A673 (cell line): ENCODE measurements at places on chromosomes 6 and 20. TPM values are rescaled to one million over a fixed set of nuclear protein-coding genes. Genes with fewer than 3 reads are reported as not detected.

DNA sequence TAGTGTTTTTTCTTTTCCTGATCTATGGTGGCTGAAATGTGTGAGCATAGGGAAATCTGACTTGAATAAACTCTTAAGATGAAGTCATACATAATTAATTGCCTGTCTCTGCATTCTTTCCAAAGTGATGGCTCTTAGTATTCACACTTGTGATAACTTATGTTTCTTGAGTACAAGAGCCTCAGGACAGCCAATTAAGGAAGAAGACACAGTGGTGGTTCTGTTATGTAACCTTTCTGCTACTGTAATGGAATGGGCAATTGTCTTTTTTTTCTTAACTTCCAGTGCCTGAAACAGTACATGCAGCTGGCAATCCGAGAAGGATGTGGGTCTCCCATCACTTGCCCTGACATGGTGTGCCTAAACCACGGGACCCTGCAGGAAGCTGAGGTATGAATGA lies 40.1 kb downstream of the RNF144B start:
- DNase-seq: no peak
- H3K27ac ChIP-seq: no peak overlapping the region
- H3K27me3 ChIP-seq: no peaks in the 10 kb centered on the region
- H3K4me3 ChIP-seq: no peak overlapping the region
- H3K36me3 ChIP-seq: no peaks in the 10 kb centered on the region

- peaks cover 7% of the 10 kb centered on the region for H3K27me3 ChIP-seq
- H3K4me1 ChIP-seq: no peaks in the 10 kb centered on the region
- H3K4me3 ChIP-seq: no peak overlapping the region
- peak; percentile 6 for DNase-seq
- no peak overlapping the region for H3K27ac ChIP-seq
These were observed 182.7 kb downstream of the PHACTR1 start for GRCh38 chr6:12899046-12899833.

DNA sequence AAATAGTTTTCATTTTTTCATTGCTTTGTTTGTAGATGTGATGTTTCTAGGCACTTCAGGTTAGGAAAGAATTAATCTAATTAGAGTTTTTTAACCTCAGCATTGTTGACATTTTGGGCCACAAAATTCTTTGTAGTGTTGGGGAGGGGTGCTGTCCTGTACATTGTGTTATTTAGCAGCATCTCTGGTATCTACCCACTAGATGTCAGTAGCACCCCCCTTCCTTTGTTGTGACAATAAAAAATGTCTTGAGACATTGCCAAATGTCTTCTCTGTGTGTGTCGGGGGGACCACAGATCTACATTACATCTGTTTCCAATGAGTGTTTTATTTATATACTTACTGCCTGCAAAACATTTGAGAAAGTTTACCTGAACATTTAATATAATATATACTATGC lies 45.6 kb downstream of the EYA4 start:
- no peaks in the 10 kb centered on the region for H3K27me3 ChIP-seq
- no peaks in the 10 kb centered on the region for H3K36me3 ChIP-seq
- DNase-seq: peak; percentile 80
- peaks cover 5% of the 10 kb centered on the region for H3K4me1 ChIP-seq

DNA sequence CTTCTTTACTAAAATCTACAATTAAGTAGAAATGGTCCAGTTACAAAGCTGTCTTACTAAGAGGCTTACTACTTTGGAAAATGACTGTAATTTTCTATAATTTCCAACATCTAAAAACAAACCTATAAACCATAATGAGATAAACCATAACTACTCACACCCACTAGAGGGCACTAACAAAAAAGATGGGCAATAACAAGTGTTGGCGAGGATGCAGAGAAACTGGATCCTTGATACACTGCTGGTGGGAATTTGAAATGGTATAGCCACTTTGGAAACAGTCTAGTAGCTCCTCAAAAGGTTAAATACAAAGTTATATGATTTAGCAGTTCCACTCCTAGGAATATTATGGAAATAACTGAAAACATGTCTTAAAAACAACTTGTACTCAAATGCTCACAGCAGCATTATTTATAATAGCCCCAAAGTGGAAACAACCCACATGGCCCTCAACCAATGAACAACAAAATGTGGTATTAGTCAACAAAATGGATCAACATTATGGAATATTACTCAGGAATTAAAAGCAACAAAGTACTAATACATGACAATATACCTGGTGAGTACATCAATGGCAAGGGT lies 50.6 kb downstream of the GJA10 start:
- DNase-seq: peak; percentile 47
- H3K4me1 ChIP-seq: no peaks in the 10 kb centered on the region
- no peaks in the 10 kb centered on the region for H3K36me3 ChIP-seq

- H3K4me3 ChIP-seq: peak overlapping the region; percentile 41
- H3K27ac ChIP-seq: peak overlapping the region; percentile 79
- no peaks in the 10 kb centered on the region for H3K36me3 ChIP-seq
- H3K27me3 ChIP-seq: no peaks in the 10 kb centered on the region
- DNase-seq: peak; percentile 60
These were observed 50.0 kb upstream of the DST start for GRCh38 chr6:56692523-56693245.

DNA sequence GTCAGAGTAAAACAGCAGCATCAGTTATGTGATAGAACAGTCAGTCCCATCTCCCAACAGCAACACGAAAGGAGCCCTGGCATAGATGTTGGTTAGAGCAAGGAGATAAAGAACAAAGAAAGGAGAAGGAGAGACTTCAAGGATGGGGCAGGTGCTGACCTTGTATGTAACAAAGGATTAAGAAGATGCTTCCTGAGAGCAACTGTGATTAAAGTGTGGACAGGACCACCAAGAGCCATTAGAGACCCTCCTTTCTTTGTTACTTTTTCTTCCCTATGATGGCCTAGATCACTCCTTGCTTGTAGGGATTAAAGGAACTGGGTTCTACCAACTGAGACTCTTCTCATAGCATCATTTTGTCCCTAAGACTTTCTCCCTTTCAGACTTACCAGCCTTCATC lies 75.2 kb upstream of the GPR6 start:
- H3K27ac ChIP-seq: no peak overlapping the region
- H3K27me3 ChIP-seq: peaks cover 14% of the 10 kb centered on the region
- H3K36me3 ChIP-seq: no peaks in the 10 kb centered on the region
- H3K4me1 ChIP-seq: no peaks in the 10 kb centered on the region
- no peak for DNase-seq

DNA sequence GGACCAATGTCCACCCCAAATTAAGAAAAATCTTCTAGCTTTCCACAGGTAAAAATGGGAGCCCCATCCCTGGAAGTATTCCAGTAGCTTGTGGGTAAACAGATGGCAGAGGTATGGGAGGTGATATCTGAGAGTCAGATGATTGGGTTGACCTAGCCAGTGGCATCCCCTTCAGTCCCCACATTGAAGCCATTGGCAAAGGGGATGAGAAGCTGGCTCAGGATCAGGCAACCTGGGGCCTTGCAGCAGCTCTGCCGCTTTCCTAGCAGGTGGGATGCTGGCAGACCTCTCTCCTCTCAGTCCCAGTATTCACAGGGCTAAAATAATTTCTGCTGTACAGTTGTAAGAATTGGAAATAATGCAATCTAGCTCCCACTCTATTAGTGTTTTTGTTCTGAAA lies 108.9 kb upstream of the KCNG1 start:
- H3K27me3 ChIP-seq: no peaks in the 10 kb centered on the region
- no peak overlapping the region for H3K27ac ChIP-seq
- no peaks in the 10 kb centered on the region for H3K36me3 ChIP-seq
- H3K4me3 ChIP-seq: no peak overlapping the region
- no peaks in the 10 kb centered on the region for H3K4me1 ChIP-seq
- no peak for DNase-seq

GRCh38 chr6:52377538-52378221 lies 15.7 kb downstream of the PAQR8 start:
- no peaks in the 10 kb centered on the region for H3K27me3 ChIP-seq
- H3K4me1 ChIP-seq: no peaks in the 10 kb centered on the region
- no peak for DNase-seq
- H3K27ac ChIP-seq: no peak overlapping the region
- H3K36me3 ChIP-seq: no peaks in the 10 kb centered on the region

DNA sequence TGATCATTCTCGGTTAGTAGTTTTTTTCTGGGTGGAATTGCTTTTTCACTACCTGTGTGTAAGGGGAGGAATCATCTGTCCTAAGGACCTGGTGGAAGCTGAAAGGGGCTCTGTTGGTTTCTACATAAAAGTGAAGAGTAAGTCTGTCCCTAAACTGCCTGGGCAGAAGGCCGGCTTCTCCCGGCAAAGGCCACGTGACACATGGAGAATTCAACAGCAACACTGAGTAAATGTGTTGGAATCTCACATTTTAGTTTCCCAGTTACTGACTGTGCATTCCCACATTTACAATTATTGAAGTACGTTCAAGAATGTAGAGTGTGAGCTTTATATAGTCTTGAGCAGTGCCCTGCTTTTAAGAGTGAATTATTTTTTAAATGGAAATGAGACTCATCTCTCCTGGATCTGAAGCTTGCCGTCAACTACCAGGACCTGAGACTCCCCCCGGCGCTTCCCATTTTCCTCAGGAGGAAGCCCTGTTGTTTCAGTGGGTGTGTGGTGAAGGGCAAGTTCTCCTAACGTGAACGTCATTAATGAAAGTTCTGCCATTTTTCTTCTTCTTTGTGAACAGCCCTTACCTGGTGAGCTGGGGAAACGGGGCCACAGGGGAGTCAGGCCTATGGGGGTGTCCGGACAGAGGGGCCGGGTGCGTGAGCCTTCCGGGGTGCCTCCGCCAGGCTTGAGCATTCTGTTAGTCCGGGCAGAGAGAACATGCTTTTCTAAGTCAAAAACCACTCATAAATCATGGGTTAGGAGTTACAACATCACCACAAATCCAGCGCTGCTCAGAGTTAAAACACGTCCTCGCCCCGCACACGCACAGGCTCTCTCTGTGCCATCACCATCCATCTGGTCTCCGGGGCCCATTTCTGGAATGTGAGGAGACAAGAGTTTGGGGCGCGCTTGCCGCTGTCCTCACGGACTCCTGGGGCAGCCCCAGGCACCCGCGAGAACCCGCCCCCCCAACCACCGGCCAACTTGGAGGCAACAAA lies 56.6 kb upstream of the SMOC2 start:
- no peaks in the 10 kb centered on the region for H3K4me1 ChIP-seq
- no peak overlapping the region for H3K4me3 ChIP-seq
- no peaks in the 10 kb centered on the region for H3K27me3 ChIP-seq
- no peaks in the 10 kb centered on the region for H3K36me3 ChIP-seq
- DNase-seq: no peak

- no peaks in the 10 kb centered on the region for H3K27me3 ChIP-seq
- H3K36me3 ChIP-seq: no peaks in the 10 kb centered on the region
- no peak overlapping the region for H3K27ac ChIP-seq
- H3K4me3 ChIP-seq: no peak overlapping the region
- DNase-seq: peak; percentile 3
These were observed 23.1 kb downstream of the ENPP3 start for GRCh38 chr6:131660195-131660594.

DNA sequence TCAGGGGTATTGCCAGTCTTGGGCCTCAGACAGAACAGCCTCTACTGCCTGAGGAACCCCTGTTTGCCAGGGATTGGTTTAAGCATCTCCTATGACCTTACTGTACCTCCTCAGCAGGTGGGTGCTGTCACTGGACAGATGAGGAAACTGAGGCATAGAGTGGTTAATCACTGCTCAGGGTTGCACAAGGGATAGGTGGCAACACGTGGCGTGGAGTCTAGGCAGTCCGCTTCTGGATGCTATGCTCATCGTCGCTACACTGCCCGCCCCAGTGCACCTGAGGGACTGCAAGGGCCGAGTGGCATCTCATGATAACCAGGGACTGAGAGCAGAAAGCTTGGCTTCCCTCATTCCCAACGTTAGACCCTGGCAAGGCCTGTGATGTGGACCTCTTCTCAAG lies 101.8 kb upstream of the SULF2 start:
- no peaks in the 10 kb centered on the region for H3K36me3 ChIP-seq
- no peak for DNase-seq
- no peak overlapping the region for H3K4me3 ChIP-seq

DNA sequence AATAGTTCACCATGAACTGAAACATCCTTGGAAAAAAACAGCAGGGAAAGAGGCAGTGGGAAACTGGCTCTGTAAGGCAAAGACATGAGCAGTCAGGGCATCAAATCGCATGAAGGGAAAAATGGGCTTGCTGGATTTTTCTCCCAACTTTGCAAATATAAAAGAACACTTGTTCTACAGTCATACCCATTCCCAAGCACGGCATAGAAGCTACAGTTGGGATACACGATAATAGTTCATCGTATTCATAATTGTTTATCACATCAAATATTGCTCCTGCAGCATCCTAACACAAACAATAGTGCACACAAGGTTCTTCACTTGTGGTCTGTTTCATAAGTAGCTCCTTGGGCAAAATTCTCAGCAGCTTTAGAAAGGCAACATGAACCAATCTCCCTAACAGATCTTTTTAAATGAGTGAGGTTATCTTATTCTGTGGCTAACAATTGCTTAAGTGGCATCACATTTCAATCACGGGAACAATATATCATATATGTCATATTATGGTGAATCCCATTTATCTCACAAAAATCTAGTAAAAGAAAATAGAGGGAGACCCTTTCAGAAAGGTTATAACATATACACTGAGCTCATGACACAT lies 243.9 kb downstream of the PKHD1 start:
- H3K27ac ChIP-seq: no peak overlapping the region
- no peak overlapping the region for H3K4me3 ChIP-seq
- peaks cover 11% of the 10 kb centered on the region for H3K27me3 ChIP-seq
- H3K36me3 ChIP-seq: no peaks in the 10 kb centered on the region

- no peak overlapping the region for H3K27ac ChIP-seq
- no peak overlapping the region for H3K4me3 ChIP-seq
- no peaks in the 10 kb centered on the region for H3K36me3 ChIP-seq
- H3K27me3 ChIP-seq: no peaks in the 10 kb centered on the region
- no peaks in the 10 kb centered on the region for H3K4me1 ChIP-seq
These were observed 255.1 kb downstream of the BMP2 start for GRCh38 chr20:7022597-7022996.

The TBXT gene
- total RNA-seq: not detected in 2 replicates

The APOBEC2 gene
- not detected in 2 replicates for total RNA-seq

The MBOAT1 gene
- total RNA-seq: 6.3 and 8.2 TPM in 2 replicates

The MCHR2 gene
- total RNA-seq: not detected in 2 replicates

The DACT2 gene
- total RNA-seq: 14.5 and 18.7 TPM in 2 replicates

The PRR18 gene
- 0.17 and 0.50 TPM in 2 replicates for total RNA-seq

The SLC22A3 gene
- not detected in 2 replicates for total RNA-seq

The ZNF831 gene
- not detected in 2 replicates for total RNA-seq
